Effector CD8-positive, alpha-beta T cell (primary cell): ENCODE measurements at places on chromosomes 13 and 19.

DNA sequence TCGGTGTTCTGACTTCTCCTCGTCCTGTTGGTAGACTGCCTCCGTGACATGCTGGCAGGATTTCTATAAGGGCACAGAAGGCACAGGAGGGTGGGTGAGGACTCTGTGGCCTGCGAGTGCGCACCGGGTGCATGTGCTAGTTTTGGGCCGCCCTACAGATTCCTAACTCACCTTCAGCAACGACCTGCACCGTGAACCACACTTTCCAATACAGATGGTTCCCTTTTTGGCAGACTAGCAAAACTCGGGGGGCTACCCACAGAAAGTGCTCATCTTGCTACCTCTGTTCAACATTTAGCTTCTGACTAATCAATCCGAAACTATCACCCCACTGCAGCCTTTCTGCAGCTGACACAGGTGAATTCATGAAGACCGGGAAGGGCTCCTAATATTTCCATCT, 14.1 kb upstream of the AMER2 start:
- no peak for DNase-seq

DNA sequence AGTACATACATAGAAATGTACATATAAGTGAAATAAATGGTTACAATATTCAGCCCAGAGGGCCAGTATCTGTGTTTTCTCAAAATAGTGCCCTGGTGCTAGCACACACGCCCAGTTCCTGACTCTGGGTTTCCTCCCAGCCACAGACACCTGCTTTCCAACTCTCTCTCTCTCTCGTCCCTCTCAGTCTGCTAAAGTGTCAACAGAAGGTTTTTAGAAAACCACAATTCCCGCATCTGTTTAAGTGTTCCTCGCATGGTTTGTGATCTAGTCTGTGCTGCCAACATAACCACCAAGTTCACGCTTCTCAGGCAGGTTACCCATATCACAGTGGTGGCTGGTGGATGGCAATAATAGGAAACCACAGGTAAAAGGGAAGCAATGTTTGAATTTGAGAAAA, 17.8 kb upstream of the UPF3A start:
- no peak for DNase-seq

GRCh38 chr19:41847351-41848105, 2.7 kb downstream of the DMRTC2 start:
- no peak for DNase-seq

GRCh38 chr13:53142306-53142705, 113.7 kb downstream of the OLFM4 start:
- no peak for DNase-seq
